Stimulated activated CD8-positive, alpha-beta memory T cell treated with anti-CD3 and anti-CD28 coated beads, Interleukin-2, amount 100 ng/mL, for 1 hour (primary cell): ENCODE measurements at places on chromosomes 5 and 9.

DNA sequence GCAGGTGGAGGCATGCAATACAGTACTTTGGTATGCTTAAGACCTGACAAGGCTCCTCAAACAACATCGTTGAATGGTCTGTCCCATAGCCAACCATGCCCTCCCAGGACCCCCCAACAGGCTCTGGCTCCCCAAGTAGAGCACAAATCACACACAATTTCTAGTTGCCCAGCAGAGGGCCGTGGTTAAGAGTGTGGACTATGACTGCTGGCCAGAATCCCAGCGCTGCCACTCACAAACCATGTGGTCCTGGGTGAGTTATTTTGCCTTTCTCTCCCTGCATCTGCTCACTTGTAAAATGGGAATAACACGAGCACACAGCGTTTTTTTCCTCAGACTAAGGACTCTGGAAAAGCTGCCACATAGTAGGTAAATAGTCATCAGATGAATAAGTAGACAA lies 6.5 kb downstream of the CKMT2 start:
- DNase-seq: no peak

GRCh38 chr5:21688655-21689054 lies 1164.5 kb downstream of the CDH12 start:
- no peak for DNase-seq

- no peak for DNase-seq
Measured at GRCh38 chr5:157563929-157564716, 11.5 kb downstream of the ADAM19 start.

GRCh38 chr5:135348918-135349317 lies 50.1 kb downstream of the MACROH2A1 start:
- DNase-seq: no peak

- DNase-seq: no peak
Measured at GRCh38 chr5:59358005-59358861, 535.3 kb downstream of the PDE4D start.

GRCh38 chr5:94081088-94081487 lies 339.7 kb upstream of the POU5F2 start:
- no peak for DNase-seq

GRCh38 chr9:100269656-100270055 lies 83.1 kb downstream of the TEX10 start:
- DNase-seq: no peak

- no peak for DNase-seq
Measured at GRCh38 chr5:38059876-38060275, 198.5 kb upstream of the EGFLAM start.

DNA sequence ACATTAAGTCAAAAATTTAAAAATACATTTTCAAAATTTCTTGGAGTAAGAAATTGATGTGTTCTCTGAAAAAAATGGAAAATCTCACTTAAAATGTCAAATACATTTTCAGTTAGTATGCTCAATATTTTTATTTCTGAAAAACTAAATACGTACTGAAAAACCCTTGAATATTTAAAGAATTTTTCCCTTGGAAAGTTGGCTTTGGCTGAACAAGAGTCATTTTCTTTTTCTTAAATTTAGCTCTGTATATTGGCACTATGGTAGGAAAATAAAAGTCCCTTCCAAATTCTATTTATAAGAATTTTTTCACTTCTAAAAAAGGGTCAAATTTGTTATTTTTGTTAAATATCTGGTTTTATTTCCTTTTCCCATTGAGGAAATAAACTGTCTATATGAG lies 29.0 kb upstream of the CDH18 start:
- DNase-seq: no peak

- no peak for DNase-seq
Measured at GRCh38 chr5:136043551-136043950, 14.8 kb downstream of the TGFBI start.

DNA sequence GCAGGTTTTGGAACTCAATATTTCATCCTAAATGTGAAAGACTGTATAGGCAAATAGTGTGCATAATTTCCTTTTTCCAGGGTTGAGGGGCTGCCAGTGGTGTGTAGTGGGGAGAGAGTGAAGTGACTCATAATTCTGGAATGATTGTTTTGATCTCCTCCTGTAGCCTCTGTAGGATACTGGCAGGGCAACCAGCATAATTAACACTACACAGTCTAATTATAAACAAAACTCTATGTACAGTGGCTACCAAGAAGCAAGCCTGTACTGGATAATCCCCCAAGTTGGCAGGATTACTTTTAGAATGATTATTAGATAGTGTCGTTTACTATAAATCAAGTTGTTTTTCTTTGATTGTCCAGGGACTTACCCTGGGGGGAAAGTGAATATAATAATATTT lies 32.2 kb downstream of the LNPEP start:
- no peak for DNase-seq

- no peak for DNase-seq
Measured at GRCh38 chr5:6069496-6070185, 308.7 kb downstream of the MED10 start.

GRCh38 chr5:126525630-126526245 lies 69.3 kb downstream of the ALDH7A1 start:
- DNase-seq: no peak

- no peak for DNase-seq
Measured at GRCh38 chr5:139241139-139241538, 43.0 kb upstream of the SIL1 start.

GRCh38 chr9:133703591-133704399 lies 34.4 kb downstream of the SARDH start:
- no peak for DNase-seq

DNA sequence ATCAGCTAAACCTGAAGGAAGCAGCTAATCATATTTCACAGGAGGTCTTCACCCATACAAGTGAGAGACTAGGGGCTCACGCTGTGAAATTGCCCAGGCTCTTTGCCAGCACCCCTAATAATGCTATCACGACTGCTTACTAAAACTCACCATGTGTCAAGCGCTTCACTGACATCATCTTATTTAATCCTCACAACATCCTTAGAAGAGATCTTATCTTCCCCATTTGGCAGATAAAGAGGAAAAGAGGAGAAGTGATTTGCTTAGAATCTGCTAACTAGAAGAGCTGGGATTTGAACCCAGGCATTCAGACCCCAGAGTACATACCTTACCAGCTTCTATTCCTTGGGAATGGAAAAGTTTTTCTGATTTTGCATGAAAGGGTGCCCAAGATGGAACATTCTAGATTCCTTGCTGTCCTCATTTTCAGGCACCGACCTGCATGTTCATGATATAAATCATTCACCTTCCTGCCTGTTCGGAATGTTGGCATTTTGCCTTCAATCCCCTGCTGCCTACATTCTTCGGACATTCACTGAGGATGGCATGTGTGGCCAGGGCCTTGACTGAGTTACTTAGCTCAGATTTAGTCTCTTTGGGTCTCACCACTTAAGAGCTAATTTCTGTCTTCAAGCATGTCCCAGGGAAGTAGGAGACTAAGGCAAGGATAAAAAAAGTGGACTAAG lies 88.1 kb downstream of the SH3TC2 start:
- no peak for DNase-seq

GRCh38 chr5:14179446-14179845 lies 36.3 kb downstream of the TRIO start:
- no peak for DNase-seq

GRCh38 chr5:138241688-138242571 lies 28.8 kb upstream of the CDC23 start:
- DNase-seq: no peak

DNA sequence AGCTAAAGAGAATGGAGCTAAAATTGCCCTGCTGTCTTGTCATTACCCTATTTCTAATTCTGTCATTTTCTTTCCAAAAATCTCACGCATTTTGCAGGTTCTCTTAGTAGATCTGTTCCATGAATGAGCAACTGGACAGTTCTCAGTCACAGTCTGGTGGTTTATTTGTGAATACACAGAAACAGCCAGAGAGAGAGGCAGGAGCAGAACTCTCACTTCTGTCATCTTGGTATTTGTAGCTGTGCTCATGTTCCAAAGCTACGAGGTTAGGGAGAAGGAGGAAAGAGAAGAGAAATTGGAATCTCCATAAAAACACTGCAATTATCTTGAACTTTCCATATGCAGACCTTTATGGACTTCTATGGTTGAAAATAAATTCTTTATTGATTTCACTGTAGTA lies 118.0 kb upstream of the OR13F1 start:
- DNase-seq: no peak

DNA sequence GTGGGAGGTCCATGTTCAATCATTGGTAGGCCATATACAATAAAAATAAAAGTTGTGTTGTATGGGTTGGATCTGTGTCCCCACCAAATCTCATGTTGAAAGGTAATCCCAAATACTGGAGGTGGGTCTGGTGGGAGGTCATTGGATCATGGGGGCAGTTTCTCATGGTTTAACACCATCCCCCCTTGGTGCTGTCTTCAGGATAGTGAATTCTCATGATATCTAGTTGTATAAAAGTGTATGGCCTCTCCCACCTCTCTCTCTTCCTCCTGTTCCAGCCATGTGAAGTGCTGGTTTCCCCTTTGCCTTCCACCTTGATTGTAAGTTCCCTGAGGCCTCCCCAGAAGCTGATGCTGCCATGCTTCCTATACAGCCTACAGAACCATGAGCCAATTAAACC lies 15.1 kb downstream of the SPATA9 start:
- DNase-seq: no peak

GRCh38 chr5:133728475-133728874 lies 116.1 kb upstream of the FSTL4 start:
- DNase-seq: no peak

GRCh38 chr9:33248606-33249005 lies 8.6 kb downstream of the SPINK4 start:
- no peak for DNase-seq

DNA sequence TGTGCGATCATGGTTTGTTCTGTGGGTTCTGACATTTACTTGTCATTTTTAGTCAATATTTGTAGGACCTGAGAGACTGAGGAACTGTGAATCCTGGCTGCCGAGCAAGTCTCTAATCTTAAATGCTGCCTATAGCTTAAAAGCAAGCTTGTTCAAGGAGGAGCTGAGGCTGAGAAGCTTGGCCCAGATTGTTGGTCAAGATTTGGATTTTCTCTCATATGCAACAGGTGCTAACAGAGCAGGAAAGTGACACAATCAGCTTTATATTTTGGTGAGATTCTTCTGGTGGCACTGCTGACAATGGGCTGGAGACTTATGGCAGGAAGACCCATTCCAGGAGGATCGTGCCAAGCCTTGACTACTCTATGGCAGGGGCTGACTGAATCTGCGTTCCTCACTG lies 192.5 kb downstream of the MAPKAP1 start:
- DNase-seq: no peak

GRCh38 chr5:32710550-32711361 lies at the start of gene NPR3:
Gene NPR3, plus strand, starts transcription at chr5:32711321. Its CDS starts 456 bp downstream, at chr5:32711777.
- DNase-seq: no peak

DNA sequence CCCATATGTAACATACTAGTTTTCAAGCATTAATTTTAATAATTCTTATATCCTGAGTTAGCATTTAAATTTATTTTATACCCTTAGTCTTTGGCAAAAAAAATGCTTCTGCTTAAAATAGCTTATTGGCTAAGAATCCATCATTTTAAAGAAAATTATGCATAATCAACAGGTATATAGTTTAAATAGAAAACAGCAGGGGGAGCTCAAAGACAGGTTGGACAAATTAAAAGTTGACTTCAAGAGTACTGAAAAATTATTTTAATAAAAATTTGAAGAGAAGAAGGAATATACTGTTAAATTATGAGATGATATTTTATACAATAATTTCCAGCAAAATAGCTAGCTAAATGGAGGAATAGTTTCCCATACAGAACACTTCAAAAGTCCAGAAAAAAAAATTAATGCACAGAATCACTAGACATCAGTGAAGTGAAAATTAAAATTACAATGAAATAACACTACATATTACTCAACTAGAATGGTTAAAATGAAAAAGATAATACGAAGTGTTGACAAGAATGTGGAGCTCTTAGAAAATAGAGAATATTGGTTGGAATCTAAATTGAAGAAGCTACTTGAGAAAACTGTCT lies 387.1 kb downstream of the PDE4D start:
- DNase-seq: no peak

- DNase-seq: no peak
Measured at GRCh38 chr5:68134033-68134668, 81.4 kb upstream of the PIK3R1 start.

DNA sequence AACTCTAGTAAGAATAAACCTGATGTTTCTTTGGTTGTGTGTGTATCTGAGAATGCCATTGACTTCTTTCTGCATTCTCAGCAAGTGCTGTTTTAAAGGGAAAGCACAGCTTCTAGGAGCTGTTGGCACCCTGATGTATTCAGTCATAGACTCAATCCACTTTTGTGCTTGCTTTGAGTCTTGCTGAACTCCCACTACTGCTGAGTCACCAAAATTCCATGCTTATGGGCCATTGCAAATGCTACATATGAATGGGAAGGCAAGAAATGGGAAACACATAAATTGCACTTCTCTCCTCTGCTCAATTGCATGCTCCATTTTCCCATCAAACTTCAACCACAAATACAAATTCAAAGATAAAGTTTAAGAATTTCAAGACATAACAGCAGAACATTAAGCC lies 9.8 kb upstream of the FTMT start:
- no peak for DNase-seq

DNA sequence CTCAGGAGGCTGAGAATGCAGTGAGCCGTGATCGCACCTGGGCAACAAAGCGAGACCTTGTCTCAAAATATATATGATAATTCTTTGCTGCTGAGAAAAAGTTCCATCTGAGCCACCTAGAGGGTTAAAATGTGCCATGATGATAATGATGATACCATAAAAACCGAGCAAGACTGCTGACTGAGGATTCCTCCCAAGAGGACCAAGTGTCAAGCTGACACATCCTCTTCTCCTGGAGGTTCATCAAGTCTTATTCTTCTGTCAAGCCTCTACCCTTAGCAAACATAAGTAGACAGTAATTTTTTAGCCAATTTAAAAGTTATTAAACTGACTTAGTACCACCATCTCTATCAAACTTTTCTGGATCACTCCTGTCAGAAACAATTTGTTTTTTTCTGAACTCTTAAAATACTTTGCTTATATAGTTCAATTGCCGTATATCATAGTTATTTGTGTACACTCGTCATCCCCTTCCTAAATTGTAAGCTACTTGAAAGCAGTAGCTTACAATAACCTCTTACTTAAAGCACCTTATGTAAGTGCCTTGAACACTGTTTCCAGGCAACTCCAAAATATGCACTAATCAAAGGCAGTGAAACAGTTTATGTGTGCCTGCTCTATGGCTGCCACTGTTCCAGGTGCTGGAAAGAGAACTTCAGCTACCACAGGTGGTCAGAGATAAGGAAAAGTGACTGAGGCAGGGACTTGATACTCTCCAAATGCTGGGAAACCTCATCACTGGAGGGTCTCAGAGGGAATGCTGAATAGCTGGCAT lies 57.4 kb downstream of the SCAI start:
- no peak for DNase-seq
